ENCODE measurements at places on chromosomes 1 and 21.

GRCh38 chr1:37602750-37603694, 7.3 kb upstream of the GNL2 start:
- no peak for DNase-seq

DNA sequence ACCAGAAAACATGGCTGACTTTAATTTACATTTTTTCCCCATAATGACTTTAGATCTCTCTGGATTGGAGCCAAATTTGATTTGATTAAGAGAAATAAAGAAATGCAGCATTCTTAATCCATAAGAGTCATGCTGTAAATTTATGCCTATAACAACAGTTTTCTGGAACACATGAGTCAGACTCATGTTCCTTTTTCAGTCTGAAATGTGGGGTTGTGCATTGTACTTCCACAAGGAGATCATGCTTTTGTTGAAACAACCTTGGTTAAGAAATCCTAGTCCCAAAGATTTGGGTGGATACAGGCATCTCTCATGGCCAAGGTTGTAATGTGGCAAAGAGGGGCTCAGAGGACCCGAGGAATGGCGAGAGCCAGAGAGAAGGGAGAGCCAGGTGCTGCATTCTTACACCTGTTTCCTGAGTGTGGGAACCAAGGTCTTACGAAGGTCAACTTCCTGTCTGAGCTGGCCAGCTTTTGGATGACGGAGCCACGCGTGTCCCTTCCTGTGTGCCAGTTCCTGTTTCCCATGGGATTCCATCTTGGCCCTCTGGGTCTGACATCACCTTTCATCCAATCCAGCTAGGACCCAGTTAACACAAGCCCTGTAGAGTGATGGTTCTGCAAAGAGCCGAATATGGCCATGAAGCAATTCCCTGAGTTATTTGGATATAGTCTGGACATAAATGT, 23.1 kb downstream of the CLDN14 start:
- no peak for DNase-seq

GRCh38 chr1:178646821-178647220, 78.2 kb upstream of the RALGPS2 start:
- no peak for DNase-seq

DNA sequence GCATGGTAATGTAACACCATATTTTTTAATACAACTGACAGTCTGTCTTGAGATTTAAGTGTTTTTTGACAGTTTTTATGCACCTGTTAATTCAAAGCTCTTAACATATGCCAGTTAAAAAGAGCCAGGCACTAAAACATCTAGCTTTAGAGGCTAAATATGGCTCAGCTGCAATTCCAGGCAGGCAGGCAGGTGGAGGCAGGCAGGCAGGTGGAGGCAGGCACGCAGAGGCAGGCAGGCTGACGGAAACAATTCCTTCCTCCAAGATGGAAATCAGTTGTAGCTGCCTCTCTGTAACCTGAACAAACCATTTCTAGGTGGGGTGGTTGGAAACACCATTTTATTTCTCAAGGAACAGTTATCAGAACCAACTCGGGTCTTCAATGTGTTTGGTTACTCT, 51.2 kb downstream of the GORAB start:
- no peak for DNase-seq

- DNase-seq = no peak
These were observed 5.7 kb upstream of the MOB3C start for GRCh38 chr1:46622344-46622743.

DNA sequence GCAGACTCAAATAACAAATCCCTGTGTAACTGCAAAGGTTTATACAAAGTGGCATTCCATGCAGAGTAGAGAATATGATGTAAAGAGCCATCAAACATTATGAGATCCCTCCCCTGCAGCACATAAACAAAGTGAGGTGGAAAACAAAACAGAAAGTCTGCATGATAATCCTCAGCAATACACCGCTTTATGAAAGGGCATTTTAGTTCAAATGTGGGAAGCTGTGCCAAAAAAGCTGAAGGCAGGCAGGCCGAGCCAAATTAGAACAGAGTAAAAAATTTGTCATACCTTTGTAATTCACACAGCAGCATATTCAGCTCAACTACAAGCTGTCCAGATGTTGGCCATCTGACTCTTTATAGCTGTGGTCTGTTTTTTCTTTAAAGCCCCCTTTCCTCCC, 113.5 kb downstream of the LHX9 start:
- no peak for DNase-seq

GRCh38 chr1:29583727-29584126, 347.4 kb downstream of the PTPRU start:
- no peak for DNase-seq

GRCh38 chr1:51000651-51001050, 30.6 kb downstream of the CDKN2C start:
- no peak for DNase-seq

GRCh38 chr1:60581455-60582220, 500.7 kb upstream of the NFIA start:
- DNase-seq = no peak

Measured in stimulated activated CD8-positive, alpha-beta memory T cell treated with anti-CD3 and anti-CD28 coated beads, Interleukin-4, amount 100 ng/mL, for 4 hours (primary cell).